Kasumi-1 (cell line): ENCODE measurements at places on chromosomes 6 and 20.

- no peak for DNase-seq
Measured at GRCh38 chr6:145155873-145156782, 579.2 kb downstream of the EPM2A start.

DNA sequence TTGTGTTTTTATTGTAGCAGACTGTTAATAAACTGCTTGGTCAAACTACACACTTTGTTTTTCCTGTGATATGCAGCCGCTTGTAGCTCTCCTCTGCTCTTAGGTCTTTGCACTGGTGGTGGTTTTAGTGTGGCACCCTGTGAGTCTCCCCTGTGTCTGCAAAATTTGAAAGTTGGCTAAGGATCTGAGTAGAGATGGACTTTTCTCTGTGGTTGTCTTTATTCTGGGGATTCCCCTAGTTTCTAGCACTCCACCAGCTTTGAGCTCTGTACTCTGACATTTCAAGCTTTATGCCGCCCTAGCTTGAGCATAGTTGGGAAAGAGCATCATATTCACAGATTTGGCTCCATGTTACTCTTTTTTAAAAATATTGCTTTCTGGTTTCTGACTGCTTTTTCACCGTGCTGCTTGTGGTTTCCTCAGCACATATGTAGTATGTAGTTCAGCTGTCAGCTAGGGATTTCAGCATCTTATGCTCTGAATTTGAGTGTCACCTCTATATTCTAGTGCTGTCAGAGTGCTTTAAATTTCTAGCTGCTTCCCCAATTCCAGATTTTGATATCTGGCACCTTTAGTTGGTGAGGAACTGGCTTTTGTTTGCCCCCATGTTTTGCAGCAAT lies 25.4 kb downstream of the CDYL start:
- peak; percentile 28 for DNase-seq

DNA sequence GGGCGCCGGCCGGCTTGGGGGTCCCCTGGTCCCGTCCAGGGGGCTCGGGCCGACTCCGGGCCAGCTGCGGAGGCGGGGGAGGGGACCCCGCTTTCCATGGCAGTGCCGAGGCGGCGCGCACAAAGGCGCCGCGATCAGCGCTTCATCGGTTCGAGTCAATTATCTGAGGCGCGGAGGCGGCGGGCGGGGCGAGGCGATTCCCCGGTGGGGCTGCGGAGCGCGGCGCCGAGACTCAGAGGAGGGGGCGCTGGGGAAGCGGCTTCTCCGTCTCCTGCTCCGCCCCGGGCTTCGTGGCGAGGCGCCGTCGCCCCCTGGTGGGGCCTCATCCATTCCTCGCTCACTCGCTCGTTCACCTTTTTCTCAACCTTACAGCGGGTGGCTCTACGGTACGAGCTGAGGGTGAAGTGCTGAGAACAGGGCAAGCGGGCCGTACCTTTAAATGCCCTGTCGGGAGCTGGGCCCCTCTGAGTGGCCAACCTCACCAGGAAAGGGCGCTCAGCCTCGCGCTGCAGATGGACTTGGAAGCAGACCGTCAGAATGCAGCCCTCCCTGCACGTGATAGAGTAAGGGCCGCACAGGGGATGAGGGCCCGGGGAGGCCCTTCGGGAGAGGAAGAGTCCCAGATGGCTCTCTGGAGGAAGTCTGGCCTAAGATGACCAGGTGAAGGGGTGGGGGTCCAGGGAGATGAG lies 39.9 kb downstream of the SLC52A3 start:
- peak; percentile 54 for DNase-seq

DNA sequence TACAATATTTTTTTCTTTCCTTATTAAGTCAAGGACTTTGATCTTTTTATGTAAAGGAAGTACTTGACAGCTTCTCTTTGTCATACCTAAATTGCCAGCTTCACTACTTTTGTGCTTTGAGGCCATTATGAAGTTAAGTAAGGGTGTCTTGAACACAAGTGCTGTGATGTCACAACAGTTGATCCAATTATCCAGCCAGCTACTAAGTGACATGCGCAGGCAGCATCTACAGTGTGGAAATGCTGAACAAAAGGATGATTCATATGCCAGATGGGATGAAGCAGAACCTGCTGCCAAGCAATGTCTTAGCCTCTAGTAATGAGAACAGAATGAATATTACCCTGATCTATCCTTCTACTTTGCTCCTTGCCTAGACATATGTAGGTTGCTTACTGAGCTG lies 68.3 kb upstream of the TMEM244 start:
- no peak for DNase-seq

DNA sequence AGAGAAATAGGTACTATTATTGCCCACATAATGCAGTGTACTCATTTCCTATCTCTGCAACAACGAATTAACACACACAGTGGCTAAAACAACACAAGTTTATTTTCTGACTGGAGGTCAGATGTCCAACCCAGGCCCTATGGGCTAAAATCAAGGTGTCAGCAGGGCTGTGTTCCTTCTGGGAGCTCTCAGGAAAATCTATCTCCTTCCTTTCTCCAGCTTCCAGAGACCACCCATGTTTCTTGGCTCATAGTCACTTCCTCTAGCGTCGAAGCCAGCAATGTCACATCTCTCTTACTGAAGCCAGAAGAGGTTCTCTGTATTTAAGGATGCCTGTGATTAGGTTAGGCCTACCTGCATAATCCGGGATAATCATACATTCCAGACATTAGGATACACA lies 60.9 kb upstream of the TOP1 start:
- DNase-seq: no peak

DNA sequence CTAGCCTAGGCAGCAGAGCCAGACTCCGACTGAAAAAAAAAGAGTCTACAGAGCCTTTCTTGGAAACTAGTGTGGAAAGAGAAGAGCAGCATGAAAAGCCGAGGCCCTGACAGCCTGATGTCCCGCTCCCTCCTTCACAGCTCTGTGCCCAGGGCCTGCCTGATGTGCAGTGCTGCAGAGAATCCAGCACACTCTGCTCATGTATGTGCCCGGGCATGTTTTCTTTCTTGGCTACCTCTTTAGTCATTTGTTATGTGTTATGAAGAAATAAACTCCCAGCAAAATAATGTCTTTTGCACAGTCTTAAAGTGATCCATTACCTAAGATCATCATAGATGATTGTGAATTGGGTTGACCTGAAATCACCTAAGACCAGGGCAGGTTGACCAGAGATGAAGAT lies 78.1 kb upstream of the EZR start:
- no peak for DNase-seq

DNA sequence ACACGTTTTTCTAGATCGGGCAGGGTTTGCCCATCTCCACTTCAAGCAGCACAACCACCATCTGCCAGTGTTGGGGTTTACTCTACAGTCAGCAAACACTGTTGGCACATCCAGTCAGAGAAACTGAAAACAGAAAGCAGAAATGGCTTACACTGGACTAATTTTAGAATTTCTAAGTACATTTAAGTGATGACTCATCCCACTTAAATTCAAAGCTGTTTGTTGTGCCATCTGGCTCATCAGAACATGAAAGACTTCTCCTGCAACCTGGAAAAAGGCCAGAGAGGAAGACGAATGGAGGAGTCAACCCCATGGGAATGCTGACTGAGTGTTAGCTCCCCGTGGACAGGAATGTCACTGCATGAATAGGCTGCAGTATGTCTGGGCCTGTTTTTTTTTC lies 21.8 kb downstream of the FAM209B start:
- DNase-seq: peak; percentile 67

- DNase-seq: no peak
Measured at GRCh38 chr6:10310330-10310653, 104.6 kb downstream of the TFAP2A start.

- DNase-seq: no peak
Measured at GRCh38 chr6:62057300-62057699, 228.7 kb downstream of the KHDRBS2 start.

- no peak for DNase-seq
Measured at GRCh38 chr6:114514170-114514569, 171.3 kb upstream of the HS3ST5 start.

- no peak for DNase-seq
Measured at GRCh38 chr6:40509086-40509485, 78.1 kb downstream of the LRFN2 start.

DNA sequence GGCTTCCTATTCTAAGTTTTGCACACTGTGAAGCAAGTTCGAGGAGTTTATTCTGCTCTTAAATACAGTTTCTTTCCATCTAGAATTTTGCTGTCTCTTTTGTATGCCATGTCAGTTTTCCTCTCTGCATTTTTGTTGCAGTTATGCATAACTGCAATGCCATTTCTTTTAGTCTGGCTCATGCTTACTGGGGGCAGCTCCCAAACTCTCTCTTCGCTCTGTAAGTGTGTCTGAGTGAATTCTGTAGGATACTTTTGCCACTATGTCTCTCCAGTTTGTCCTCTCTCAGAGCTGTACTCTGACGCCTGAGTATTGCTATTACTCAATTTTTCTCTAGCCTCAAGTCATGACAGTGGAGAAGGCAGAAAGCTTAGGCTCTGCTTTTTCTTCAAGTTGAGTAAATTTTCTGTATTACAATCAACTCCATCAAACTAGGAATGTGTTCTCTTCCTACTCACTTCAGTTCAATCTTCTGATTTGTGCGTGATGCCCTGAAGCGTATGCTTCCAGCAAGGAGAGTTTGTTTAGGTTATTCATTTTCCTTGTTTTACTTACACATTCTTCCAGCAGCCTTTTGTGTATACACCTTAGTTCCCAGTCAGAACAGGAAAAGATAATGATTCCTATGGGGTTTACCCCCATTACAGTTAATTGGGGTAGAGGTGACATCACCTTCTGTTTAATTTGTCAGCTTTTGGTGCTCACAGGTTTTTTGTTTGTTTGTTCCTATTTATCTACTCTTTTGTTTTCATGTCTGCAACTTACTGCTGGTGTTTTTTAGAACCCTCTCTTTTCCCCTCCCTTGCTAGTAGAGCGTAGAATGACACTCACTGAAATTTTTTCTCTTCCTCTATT lies 430.9 kb downstream of the BCKDHB start:
- no peak for DNase-seq

- no peak for DNase-seq
Measured at GRCh38 chr6:73566954-73567591, 46.2 kb upstream of the EEF1A1 start.

DNA sequence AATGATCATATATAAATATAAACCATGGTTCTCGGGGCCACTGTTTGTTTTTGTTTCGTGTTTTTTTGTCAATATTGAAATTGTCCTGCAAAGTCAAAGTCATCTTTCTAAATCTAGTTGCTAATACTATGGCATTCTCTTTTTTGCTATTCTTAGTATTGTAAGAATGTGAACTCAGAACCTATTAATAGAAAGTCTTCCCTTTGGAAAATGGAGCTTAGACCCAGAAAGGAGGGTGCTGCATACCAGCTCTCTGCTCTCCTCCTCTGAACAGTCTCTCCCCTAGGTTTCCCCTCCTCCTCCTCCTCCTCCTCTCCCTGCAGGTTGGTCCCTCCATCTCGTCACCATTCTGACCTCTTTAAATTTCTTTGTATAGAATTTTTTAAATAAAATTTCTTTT lies 150.4 kb upstream of the CCN2 start:
- DNase-seq: no peak

DNA sequence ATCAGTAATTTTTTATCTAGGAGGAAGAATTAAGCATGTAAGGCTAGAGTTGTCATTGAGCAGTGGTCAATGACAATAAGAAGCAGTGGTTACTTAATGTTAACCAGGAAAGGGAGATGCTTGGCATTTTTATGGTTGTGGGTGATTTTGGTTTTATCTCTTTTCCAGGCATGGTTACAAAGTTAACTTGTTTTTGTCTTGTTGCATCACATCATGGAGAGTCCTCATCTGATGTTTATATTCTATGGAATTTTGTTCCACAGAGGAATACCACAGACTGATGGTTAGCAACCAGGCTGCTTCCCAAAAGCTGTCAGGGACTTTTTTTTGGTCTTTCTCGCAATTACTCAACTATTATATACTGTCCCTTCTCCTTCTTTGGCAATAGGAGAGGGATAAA lies 32.7 kb downstream of the OPRM1 start:
- no peak for DNase-seq

DNA sequence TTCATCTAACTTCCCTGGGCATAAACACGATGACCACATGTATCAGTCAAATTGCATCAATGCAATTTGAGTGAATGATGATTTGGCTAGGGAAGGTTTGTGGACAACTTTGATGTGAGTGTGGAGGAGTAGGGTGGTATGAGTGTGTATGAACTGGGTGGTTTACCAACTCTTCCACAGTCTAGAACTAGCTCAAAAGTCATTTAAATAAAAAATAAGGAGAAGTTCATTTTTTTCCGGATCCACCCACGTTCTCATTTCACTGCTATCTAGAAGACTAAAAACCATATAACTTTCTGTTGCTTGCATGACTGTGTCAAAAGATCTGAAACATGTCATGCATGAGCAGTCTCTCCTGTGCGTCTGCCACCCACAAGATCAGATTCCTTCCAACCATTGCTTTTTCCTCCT lies 23.6 kb downstream of the SLC35D3 start:
- DNase-seq: no peak

DNA sequence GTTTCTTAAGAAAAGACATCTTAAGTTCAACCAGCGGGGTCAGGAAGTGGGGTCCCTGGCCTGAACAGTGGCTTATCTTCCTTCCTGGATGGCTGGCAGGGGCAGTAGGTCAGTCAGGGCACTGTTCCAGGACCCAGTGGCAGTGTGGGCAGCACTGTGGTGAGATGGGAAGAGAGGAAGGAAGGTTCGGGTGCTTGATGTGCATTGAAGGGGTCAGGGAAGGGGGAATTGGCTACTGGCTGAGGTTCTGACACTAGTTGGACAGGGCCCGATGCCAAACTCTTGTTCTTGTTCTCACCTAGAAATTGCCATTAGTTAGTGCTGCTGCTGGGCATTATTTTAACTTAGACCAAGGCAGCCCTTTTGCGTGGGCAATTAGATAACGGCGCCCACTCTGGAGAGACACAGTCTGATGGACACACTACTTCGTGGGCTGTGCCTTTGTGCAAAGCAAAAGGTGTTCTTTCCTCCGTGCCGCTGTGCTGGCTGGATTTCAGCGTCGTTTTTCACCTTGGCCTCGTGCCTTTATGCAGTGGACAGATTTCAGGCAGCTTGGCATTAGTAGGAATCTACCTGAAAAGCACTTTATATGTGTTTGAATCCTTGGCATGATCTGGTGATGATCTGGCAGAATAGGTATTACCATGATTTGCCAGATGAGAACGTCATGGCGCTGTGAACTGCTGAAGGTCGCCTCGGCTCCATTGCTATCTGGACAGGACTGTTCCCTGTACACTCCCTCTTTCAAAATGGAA lies 30.3 kb downstream of the UTRN start:
- no peak for DNase-seq

- no peak for DNase-seq
Measured at GRCh38 chr20:20297181-20297580, 70.7 kb upstream of the INSM1 start.

DNA sequence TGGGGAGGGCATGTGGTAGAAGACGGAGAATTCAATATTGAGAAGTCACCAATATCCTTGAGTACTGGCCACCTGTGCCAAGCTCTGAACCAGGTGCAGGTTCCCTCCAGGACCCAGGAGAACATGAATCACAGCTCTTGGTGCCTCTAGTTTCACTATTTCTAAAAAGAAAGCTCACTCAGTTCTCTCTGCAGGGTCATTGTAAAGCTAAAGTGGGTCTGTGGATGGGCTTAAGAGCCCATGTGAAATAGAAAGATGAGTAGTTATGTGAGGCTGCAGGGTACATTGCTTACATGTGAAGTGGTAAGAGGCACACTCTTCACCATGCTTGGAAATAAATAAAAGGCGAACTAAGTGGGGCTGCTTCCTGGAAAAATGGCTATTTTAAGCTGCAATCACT lies 43.6 kb downstream of the ZNF831 start:
- DNase-seq: no peak

- no peak for DNase-seq
Measured at GRCh38 chr6:141635621-141636020, 497.1 kb upstream of the GJE1 start.
